Activated CD4-positive, alpha-beta memory T cell treated with anti-CD3 and anti-CD28 coated beads, Interleukin-2, amount 10 ng/mL, durations not matched to agents 7 days and 5 days (primary cell): ENCODE measurements at places on chromosomes 2 and 18. TPM values are rescaled to one million over a fixed set of nuclear protein-coding genes. Genes with fewer than 3 reads are reported as not detected.

DNA sequence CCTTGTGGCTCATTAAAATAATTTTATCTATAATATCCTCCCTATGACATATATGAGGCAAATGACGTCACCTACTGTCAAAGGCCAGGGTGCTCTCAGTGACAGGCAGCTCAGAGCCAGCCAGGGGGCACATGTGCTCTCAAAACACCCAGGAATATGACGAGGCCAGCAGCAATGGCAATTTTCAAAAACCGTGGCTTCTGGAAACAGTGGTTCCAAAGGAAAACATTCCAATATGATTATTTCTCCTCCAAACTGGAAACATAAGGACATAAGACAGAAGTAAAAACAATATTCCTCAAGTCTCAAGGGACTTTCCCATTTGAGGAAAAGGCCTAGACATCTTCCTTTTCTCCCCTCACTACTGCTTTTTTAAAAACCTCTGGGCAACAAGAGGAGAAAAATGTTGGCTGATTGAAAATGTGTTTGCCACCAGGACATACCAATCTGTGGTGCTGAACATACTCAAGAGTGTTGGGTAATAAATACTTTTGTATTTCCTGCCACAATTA, 40.8 kb downstream of the RNF152 start:
- no peak for DNase-seq

DNA sequence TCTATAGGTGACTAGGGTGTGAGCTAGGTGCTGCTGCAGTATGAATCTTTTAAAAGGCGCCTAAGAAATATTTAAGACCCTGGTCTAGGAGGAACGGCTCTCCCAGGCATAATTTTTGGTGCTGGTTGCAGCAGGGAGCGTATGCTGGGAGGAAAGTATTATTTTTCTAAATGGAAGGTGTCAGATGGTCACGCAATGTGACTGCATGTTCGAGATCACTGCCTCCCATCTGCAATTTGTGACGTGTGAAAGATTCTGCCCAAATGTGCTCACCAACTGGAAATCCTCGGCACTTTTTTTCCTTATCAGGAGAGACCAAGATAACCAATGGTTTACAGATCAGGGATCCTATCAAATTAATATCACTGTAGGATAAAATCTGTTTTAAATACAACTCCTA, 95.6 kb upstream of the KLHL14 start:
- DNase-seq = no peak

DNA sequence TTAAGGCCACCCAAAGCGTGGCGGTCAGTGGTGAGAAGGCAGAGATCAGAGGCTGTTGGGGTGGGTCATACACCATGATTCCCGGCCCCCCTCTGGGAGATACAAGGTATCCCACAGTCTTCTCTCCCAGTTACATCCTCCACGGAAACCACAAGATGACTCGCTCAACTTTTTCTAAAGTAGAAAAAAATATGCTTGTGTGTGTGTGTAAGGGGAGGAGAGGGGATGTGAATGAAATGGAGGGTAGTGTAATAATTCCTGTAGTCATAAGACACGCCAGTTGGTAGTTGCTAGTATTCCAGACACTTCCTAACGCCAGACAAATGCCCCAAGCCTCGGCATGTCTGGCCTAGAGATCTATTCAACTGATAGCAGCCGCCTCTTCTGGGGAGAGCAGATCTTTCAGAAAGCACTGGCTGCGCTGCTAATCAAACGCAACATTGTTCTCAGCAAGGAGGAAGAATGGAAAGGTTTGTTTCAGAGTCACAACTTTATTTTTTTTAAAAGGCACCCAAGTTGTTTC, 143.5 kb downstream of the TGIF1 start:
- DNase-seq = peak; percentile 32

DNA sequence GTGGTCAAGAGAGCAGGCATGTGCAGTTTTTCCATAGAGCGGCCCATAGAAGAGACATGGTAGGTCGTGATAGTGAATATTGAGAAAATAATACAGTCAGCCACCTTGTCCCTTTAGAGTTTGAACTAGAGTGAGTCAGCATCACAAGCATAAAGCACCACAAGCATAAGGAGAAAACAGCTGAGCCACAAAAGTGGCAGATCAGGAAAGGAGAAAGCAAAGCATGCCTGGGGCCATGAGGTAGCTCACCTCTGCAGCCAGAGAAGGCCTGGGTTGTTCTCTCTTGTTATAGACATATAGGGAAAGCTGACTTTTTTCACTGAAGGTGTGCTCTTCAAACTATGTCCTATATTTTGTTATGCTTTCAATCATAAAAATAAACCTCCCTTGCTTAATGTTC, 879.0 kb downstream of the DSC3 start:
- DNase-seq = no peak

Gene INHA
- total RNA-seq = not detected
